ENCODE measurements at places on chromosomes 5 and 9.

- no peak for DNase-seq
Observed at GRCh38 chr5:674630-675011, 18.5 kb downstream of the TPPP start.

- DNase-seq, result no peak
Observed at GRCh38 chr9:120733190-120733589, 18.9 kb upstream of the MEGF9 start.

DNA sequence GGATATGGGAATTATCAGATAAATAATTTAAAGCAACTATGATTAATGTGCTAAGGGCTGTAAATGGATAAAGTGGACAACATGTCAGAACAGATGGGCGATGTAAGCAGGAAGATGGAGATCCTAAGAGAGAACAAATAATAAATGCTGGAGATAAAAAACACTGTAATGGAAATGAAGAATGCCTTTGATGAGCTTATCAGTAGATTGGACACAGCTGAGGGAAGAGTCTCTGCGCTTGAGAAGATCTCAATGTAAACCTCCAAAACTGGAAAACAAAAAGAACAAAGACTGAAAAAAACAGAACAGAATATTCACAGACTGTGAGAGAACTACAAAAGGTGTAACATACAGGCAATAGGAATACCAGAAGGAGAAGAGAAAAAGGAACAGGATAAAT is 102.5 kb downstream of the ANKRD55 start:
- DNase-seq, result no peak

GRCh38 chr9:136185596-136186366 is 19.1 kb downstream of the LHX3 start:
- DNase-seq, result no peak

DNA sequence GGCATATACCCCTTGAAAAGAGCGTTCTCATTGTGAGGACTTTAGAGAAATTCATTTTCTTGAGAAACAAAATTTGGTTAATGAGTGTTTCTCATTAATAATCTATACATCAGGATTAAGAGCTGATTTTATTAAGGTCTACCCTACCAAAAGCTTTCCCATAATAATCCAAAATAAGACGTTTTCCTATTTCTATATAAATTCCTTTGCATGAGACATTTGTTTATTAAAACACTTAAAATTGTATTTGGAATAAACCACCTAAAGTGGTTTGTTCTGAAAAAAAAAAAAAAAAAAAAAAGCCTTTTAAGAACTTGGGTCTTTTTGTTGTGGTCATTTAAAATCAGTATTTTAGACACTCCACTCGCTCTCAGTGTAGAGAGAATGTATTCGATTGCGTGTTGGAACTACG is 695 bp upstream of the TMOD1 start:
- no peak for DNase-seq

DNA sequence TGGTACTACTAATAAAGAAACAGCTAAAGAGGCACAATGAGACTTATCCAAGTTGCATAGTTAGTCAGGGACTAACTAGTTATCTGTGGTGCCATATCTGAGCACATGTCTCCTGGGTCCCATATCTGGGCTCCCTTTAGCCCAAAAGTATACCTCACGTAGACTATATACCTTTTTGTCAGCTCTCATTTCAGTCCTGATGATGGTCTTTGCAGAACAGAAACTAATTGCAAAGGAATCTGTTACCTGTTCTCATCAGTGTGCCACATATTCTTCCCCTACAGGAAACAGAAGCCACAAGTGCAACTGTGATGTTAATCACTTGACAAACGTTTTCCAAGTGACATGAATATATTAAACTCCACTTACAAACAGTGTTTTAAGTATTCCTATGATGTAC is 395.2 kb downstream of the KIAA0825 start:
- no peak for DNase-seq

DNA sequence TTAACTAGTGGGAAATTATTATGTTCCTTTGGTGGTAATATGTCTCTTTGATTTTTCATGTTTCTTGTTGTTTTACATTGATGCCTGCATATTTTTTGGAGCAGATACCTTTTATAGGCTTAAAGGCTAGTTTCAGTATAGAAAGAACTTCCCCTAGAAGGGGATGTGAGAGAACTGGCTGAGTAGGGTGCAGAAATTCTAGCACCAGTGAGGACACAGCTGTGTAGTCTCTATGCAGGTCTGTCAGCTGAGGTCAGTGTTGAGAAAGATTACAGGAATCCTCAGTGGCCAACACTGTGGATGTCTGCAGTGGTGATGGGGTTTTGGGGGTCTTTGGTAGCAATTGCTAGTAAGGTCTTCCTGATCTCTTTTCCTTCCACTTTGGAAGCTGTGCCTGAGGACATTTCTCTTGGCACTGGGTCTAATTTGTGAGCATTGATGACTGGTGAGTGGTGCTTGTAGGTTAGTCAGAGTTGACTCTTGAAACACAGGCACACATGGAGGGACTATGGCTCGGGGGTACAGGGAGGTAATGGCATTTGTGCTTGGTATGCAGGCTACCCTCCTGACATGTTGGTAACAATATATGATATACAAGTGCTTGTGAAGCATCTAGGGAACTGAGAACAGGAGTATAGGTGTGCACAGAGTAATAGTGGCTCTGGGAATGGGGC is 221.4 kb downstream of the SPATA31D1 start:
- no peak for DNase-seq

DNA sequence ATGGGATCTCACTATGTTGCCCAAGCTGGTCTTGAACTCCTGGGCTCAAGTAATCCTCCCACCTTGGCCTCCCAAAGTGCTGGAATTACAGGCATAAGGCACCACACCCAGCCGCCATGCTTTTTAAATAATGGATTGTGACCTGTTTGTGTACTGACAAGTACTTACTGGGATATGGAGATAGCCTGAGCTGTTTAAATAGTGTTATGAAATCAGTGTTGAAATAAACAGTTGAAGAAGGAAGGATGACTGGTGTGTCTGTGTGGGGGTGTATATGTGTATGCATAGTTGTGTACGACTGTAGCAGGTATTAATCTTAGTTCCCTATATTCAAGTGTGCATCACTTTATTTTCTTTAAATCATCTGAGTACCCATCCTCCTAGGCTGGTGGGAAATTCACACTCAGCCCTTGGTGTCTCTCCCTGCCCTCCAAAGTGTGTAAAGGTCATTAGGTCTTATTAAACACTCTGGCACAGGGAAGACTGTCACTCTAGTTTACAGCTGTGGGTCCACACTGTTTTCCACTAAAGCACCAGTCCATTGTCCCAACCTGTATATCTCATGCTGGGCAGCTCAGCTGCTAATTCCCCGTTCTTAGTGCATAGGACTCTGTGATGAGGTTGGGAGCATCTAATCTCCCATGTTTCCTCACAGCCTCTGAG is 91.0 kb downstream of the SNX18 start:
- DNase-seq, result no peak

DNA sequence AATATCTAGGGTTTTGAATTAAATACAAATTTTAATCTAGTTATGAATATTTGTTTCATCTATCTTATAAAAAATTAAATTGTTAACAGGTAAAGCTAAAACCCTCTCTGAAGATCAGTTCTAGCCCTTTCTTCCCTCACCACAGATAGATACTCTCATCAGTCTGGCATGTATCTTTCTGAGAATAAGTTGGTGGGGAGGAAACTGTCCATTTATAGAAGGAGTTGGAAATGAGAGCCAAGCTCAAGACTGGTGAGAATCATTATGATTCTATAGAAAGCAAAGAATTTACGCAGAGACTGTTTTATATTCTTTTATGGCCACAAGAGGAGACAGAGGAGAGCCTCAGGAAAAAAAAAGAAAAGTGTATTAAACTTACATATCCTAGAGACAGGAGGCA is 59.0 kb downstream of the STARD4 start:
- no peak for DNase-seq

DNA sequence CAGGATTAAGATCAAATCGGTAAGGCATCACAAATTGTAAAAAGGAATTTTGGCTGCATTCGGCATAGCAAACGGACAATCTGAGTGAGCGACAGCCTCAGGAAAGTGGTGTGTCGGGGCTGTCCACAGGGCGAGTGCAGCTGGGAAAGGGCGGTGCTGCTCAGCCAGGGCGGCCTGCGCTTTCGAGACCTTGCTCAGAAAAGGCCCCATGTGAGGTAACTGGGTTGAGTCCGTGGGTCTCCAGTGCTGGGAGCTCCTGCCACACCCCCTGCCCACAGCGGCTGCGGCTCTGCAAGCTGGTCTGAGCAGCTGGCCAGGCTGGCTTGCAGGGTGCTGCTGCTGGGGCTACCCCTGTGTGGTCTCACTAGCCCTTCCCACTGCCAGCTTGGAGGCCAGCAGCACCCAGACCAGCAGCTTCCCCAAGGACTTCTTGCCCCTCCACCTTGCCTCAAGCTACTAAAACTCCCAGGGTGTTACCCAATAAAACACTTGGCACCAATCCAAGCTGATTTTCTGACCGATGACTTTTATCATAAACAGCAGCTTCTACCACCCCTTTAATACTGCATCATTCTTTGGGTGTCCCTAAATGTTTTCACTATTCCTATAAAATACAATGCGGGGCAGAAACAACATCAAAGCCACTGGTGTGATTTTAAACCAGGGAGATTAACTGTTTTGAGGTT is 6.2 kb downstream of the SURF2 start:
- DNase-seq, result no peak

DNA sequence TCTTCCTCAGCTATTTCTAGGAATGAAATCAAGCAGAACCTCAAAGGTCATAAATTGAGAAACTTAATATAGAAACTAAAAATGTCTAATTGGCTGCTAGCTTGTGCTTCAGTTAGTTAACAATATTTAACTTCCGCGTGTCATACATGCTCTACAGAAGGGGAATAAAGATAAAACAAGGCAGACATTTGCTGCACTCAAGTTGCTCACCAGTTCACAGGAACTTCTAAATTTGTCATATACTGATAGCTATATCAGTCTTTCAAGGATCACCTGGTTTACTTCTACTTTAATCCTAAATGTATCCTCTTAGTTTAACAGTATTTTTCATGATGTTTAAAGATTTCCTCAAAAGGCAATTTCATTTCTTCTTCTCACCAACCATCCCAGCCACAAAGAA is 8.4 kb downstream of the CCNH start:
- DNase-seq, result no peak

- DNase-seq, result no peak
Observed at GRCh38 chr9:127754099-127755060, 19.3 kb upstream of the TOR2A start.

DNA sequence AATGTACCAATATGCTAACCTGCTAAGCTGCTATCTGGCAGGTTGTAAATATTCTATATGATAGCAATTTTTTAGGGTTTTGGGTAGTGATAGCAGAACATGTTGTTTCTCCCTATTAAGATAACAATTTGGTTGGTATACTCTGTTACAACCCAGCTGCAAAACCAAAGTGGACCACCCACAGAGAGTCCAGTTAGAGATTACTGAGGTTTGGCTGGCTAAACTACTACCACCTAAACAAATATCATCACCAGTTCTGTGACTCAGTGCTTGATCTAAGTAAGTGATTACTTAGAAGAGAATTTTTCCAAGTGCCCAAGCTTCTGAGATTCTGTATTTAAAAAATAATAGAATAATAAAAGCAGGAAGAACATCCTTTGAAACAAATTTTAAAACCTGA is 72.3 kb downstream of the XRCC4 start:
- DNase-seq, result no peak

DNA sequence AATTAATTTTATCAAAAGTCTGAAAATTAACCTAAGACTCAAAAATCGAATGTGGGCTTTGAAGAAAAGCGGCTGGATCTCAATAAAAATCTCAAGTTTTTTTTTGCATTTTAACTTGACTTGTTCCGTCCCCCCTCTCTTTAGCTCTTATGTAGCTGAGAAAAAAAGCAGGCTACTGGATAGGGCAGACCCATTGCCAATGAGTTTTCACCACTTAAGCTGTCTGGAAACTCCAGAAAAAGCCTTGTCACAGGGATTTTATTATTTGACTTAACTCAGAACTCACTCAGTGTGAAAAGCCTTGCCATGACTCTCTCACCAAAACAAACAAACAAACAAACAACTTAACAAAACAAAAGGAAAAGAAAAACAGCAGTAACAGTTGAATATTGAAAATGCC is 247.4 kb downstream of the CDH9 start:
- DNase-seq, result no peak

DNA sequence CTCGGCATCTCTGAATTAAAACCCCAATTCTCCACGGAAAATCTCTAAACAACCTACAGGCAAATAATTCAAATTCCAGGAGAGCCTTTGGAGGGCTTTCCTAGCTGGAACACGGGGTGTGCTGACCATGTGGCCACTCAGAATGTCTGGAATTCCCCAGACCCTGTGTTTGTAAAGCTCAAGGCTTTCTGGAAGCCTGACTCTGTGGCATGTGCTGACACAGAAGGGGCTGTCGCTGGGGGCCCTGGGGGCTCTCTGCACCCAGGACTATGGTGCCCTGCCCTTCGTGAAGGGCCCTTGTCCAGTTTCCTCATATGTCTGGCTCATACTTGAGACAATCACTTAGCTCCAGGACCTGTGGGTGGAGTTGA is 29.0 kb upstream of the BOD1 start:
- DNase-seq, result no peak

- DNase-seq, result no peak
Observed at GRCh38 chr5:10216107-10216506, 33.6 kb downstream of the ATPSCKMT start.

- DNase-seq, result no peak
Observed at GRCh38 chr5:88845081-88845697, 37.8 kb downstream of the MEF2C start.

DNA sequence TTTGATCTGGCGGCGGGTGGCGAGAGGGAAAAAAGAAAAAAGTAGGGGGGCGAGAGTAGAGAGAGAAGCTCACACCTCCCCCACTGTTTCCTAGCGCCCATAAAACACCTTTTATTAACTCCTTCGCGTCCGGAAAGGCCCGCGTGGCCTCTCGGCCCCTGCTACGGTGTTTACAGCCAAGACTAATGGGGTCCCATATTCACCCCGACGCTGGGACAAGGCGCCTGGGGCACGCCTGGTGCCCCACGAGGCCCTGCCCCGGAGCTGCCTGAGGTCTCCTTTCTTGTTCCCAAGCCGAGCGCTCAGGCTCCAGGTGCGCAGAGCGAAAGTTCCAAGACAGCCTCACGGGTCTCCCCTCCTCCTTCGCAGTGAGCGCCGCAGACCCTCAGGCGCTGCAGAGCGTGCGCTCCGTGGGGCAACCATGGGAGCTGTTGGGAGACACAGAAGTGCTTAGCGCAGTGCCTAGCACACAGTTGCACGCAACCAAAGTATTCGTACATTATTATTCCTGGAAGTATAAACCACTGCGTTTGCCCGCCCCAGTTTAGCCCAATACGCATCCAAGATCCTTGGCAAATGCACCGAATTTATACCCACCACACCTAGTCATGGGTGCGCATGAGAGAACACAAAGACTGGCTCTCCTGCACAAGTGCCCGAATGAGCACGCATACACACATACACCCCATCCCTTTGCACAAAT is 4.3 kb downstream of the HAND1 start:
- DNase-seq, result no peak

DNA sequence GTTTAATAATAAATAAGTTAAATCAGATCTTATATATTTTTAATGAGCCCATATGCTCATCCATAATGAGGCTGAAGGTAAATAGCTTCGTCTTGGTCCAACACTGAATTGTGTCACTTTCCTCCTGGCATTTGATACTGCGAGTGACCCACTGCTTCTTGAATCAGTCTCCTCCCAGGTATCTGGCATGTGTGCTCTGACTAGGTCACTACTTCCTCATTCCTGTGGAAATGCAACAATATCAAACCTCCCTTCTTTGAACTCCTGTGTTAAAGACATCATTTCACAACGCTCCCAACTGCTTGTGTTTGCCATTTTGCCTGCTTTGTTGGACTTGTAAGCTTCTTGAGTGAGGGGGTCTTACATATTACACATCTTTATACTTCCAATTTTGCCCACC is 157.7 kb downstream of the SLC24A2 start:
- DNase-seq, result no peak
